ENCODE measurements at places on chromosomes 6 and 20.

DNA sequence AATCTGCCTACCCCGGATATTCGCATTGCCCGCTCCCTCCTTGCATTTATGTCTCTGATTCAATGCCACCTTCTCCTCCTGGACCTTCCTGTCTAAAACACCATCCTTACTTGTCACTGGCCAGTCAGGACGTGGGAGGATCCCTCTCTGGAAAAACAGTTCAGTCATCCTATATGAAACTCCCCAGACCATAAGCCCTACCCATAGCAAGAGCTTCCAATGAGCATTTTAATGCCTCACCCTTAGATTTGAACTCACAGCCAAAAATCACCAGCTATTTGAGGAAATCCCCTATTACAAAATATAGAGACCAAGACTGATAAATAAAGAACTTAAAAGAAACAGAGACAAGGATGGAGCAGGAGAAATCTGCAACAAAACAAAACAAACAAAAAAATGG is 86.4 kb downstream of the SHLD1 start:
- no peak for DNase-seq

- peak; percentile 9 for DNase-seq
Observed at GRCh38 chr6:87756858-87757257, 54.8 kb upstream of the AKIRIN2 start.

DNA sequence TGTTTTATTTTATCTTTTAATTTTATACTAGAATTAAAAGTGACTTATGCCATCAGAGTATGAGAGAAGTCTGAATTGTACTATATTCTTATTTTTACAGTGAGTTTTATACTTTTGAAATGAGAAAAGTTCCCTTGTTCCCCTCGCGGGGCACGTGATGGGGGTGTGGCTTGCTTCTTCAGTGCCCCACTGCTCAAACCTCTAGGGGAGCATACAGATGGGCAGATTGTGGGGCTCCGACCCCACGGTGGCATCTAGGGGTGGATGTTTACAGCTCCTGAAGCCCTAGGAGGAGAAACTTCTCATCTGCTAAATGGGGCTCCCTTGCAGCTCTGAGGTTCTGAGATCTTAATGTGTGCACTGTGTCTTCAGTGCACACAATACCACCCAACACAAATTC is 11.9 kb upstream of the MAS1L start:
- no peak for DNase-seq

DNA sequence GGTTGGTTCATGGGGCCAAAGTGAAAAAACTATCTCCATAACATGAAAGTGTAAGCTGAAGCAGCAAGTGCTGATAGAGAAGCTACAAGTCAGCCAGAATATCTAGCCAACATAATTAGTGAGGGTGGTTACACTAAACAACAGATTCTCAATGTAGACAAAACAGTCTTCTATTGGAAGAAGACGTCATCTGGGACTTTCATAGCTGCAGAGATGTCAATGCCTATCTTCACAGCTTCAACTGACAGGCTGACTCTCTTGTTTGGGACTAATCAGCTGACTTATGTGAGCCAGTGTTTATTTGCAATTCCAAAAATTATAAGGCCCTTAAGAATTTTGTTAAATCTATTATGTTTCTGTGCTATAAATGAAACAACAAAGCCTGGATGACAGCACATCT is 63.2 kb downstream of the GMDS start:
- DNase-seq: no peak

DNA sequence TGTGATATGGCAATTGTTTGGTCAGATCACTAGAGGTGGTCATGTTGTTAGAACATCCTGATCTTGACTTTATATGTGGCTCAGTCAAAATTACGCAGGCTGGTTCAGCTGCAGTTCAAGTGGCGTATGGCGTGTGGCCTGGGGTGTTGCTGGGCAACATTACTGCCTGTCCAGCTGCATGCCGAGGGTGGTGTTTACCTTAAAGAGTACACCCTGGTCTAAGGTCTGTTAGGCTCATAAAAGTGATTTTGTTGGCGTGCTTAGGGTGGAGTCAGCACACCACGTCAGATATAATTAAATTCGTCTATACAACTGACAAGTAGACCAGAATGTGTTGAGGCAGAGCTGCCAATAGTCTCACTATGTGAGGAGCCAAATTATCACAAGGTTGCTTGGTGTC is 55.6 kb upstream of the NEDD9 start:
- DNase-seq: no peak

DNA sequence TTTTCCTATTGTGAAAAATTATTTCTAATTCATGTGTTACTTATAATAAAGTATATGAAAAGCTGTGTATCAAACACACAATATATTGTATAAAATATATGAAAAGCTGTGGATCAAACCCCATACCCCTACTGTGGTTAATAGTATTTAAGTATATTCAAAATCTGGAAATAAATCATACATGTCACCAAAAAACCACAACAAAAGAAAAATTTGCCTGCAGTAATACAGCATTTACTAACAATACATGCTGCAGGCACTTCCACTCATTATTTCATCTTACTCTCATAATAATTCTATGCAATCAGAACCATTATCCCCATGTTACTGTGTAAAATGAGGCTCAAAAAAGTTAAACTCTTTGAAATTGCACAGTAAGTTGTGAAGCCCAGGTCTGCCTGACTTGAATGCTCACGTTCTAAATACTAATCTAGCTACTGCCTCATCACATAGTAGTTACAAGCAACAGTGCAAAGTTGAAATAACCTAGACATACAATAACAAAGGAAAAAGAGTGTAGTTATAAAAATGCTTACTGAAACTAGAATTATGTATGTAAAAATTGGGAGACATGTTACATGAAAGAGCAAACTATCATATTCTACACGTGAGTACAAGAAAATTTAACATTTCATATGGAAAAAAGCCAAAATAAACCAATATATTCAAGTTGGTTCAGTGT is 61.7 kb downstream of the FAM217A start:
- DNase-seq: no peak

GRCh38 chr6:100470422-100471120 is 5.8 kb upstream of the SIM1 start:
- DNase-seq: no peak

DNA sequence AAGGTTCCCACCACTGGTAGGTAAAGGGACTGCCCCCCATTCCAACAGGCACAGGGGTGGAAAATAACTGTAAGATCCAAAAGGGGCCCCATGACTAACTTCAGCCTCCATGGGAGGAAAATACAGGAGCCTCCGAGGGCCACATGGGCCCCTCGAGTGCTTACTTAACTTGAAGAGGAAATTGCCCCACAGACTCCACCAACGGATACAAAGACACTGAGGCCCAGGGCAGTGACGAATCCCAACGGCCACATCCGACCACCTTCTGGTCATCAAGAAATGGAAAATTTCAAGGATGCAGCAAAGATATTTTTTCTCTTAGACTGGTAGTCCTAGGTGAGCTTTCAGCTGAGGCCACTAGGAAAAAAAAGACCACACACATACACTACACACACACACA is 116.0 kb upstream of the MRPS10 start:
- DNase-seq: no peak

- DNase-seq: no peak
Observed at GRCh38 chr6:35218021-35218420, 4.3 kb downstream of the SCUBE3 start.

DNA sequence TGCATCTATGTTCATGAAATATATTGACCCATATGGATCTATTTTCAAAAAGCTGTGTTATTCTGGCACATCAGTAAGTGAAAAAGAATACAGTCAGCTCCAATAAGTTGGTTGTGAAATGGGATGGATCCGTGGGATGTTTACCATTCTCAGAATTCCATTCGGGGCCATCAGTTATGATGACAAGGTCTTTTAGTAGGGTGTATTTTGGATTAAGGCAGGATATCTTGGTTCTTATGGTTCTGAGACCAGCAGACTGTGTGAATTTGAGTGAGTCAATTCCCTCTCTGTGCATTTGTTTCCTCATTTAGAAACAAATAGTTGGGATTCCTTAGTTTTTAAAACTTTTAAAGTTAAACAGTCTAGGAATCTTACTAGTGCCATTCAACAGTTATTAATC is 287.4 kb downstream of the CD109 start:
- DNase-seq: no peak

- DNase-seq: no peak
Observed at GRCh38 chr6:155599561-155599960, 143.9 kb upstream of the NOX3 start.

DNA sequence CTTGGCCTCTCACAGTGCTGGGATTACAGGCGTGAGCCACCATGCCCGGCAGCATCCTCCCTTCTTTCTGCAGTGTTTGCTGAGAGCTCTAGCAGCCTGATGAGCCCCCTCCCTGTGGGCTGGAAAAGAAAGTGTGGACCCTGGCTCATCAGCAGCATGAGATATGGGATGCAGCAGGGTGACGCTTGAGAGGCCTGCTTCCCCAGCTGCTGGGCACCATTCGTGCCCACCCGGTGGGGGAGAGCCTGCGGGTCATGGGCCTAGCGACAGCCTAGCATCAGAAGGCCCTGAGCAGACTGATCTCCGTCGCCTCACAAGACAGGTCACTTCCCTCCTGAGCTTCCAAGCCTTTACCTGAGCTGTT is 16.0 kb upstream of the CCDC167 start:
- no peak for DNase-seq

GRCh38 chr6:99347804-99348203 is 1.7 kb downstream of the FAXC start:
- no peak for DNase-seq

- DNase-seq: no peak
Observed at GRCh38 chr6:147057188-147057587, 147.0 kb upstream of the STXBP5 start.

- no peak for DNase-seq
Observed at GRCh38 chr6:13522656-13523055, 35.3 kb upstream of the GFOD1 start.

DNA sequence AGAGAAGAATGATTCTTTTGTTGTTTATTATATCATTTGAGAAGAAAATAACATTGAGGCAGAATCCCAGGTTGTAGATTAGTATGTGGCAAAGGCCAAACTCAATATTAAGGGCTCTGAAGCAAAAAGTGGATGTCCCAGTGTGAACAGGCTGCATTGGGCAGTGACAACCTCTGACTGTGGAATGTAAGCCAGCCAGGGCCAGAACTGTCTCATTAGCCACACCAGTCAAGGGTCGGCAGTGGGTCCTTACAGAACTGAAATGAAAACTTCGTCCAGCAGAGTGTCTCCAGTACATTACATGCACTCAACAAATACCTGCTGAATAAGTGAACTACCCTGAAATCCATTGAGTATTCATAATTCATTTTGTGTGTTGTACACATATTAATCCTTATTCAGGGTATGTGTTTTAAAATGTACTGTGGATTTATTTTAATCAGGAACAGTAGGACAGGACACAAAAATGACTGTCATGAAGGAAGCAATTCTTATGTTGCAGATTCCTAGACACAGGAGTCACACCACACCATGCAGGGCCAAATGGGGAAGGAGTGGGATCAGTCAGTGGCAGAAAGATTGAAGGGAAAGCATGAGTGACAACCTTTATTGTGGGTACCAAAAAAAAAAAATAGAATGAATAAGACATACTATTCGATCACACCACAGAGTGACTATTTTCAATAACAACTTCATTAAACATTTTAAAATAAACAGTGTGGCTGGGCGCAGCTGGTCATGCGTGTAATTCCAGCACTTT is 64.9 kb upstream of the UTRN start:
- DNase-seq: no peak

- DNase-seq: peak; percentile 17
Observed at GRCh38 chr6:13924146-13924948, 405 bp upstream of the RNF182 start.

DNA sequence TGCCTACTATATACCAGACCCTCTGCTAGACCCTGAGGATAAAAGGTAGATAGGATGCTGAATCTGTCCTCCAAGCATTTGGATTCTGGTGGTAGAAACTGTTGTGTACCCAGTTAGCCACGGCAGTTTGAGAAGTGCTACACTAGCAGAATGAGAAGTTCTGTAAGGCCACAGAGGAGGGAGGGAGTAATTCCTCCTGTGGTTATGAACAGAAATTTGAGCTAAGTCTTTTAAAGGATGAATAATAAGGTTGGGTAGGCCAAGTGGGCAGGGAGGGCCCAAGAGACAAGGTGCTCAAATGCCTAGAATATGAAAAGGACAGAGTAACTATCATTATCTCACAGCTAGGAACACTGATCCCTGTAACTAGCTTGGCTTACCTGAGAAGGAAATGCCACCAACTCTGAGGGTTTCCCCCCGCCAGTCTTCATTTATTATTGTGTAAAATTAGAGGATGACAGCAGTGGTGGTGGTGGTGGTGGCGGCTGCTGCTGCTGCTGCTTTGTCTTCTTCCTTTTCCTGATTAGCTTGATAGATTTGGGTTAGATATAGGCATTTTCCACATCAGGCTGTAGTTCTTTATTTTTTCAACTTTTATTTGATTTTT is 243.3 kb downstream of the PRL start:
- DNase-seq: no peak

GRCh38 chr6:135449246-135449645 is 48.3 kb downstream of the AHI1 start:
- DNase-seq: no peak

DNA sequence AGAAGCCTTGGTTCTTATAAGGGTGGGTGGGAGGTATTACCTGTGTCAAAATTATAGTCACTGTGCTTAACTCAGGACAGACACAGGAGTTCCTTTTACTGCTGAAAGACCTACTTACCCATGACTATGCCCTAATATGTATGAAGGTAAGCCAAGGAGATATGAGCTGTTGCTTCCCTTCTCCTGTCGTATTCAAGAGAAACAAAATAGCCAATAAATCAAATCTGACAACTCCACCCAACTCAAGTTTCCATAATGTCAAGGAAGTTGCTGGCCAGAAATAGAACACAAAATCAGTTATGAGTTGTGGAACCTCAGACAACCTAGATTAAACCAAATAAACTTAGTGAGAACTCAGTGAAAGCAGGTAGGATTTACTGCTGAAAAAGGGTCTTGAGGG is 25.1 kb downstream of the ZNF133 start:
- DNase-seq: no peak

DNA sequence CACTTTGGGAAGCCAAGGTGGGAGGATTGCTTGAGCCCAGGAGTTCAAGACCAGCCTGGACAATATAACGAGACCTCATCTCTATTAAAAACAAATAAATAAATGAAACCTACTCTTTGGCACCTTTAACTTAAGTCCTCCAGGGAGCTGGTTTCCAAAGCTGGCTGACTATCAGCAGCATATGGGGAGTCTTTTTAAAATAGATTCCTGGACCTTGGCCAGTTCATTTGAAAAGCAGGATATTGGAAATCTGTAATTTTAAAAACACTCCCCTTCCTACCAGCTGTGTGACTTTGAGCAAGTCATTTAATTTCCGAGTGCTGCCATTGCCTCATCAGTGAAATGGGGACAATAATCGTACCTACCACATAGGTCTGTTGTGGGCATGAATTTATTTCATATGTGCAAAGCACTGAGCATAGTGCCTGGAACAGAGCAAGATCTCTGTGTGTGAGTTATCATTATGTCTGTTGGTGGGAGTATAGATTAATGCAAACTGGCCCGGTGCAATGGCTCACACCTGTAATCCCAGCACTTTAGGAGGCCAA is 40.9 kb upstream of the PTPN1 start:
- DNase-seq: no peak

DNA sequence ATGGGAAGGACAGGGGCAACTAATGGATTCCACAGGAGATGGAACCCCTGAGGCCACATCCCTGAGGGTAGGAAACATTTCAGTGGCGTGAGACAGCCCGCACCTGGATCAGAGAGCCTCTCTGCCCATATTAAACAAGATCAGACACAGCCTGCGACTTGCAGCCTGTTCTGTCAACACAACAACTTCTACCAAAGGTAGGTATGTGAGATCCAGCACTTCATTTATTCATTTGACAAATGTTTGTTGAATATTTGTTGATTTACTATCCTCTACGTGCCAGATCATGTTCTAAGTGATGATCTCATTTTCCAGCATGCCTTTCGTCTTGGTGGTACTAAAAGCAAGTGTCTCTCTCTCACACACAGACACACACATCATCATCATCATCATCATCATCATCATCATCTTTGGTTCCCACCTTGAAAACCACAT is 43.2 kb upstream of the NT5E start:
- no peak for DNase-seq
